Vagina (tissue), 2 donors: ENCODE measurements at places on chromosomes 2 and 18. TPM values are rescaled to one million over a fixed set of nuclear protein-coding genes. Genes with fewer than 3 reads are reported as not detected.
A peak's percentile ranks its signal among the peaks of the same experiment; 100 is the strongest.

DNA sequence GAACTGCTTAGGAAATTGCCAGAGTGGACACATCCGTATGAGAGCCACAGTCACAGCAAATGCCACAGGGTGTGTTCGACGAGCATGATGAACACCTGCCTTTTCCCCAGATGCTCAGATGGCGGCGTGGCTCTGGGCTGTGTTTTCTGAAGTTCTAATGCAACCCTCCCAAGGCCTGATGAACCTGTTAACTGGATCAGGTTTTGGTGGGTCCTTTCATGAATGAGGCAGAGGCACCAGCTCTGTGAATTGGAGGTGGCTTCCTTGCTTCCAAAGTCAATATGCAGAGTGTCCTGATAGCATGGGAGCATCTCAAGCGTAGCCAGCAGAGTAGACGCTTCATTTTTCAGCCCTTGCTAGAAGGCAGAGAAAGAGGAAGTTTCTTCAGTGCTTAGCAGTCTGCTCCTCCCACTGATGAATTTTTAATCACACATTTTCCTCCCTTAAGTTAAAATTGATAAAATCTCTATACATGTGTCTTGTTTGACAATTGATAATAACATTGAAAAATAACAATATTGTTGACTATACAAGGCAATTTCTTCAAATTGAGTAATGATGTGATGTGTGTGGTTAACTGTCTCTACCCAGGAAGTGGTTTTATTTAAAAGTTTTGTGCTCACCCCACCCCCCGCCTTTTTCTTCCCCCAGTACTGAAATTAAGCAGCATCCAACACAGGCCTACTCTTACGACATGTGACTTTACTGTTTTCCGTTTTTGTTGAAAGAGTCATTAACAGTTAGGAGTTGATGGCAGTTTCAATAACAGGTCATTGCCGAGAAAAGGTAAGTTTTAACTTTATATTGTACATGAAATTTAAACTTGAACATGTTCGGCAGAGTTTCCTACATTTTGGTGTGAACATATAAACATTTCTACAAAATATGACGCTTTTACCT lies at the start of gene ARHGAP15:
Gene ARHGAP15 (plus strand): TSS at position 739 of the 900 bp plus-strand sequence.
- peak within 1 kb of the TSS; percentile 18 for H3K27ac ChIP-seq
- H3K27me3 ChIP-seq: no peaks in the 10 kb centered on the region
- DNase-seq: no peak
- H3K4me1 ChIP-seq: no peaks in the 10 kb centered on the region
- H3K36me3 ChIP-seq: no peaks in the 10 kb centered on the region

GRCh38 chr2:131043199-131044074 lies 49.8 kb downstream of the FAM168B start:
- H3K4me1 ChIP-seq: no peaks in the 10 kb centered on the region
- H3K27me3 ChIP-seq: no peaks in the 10 kb centered on the region
- H3K4me3 ChIP-seq: no peak overlapping the region
- H3K27ac ChIP-seq: no peak overlapping the region
- H3K36me3 ChIP-seq: no peaks in the 10 kb centered on the region
- DNase-seq: no peak

DNA sequence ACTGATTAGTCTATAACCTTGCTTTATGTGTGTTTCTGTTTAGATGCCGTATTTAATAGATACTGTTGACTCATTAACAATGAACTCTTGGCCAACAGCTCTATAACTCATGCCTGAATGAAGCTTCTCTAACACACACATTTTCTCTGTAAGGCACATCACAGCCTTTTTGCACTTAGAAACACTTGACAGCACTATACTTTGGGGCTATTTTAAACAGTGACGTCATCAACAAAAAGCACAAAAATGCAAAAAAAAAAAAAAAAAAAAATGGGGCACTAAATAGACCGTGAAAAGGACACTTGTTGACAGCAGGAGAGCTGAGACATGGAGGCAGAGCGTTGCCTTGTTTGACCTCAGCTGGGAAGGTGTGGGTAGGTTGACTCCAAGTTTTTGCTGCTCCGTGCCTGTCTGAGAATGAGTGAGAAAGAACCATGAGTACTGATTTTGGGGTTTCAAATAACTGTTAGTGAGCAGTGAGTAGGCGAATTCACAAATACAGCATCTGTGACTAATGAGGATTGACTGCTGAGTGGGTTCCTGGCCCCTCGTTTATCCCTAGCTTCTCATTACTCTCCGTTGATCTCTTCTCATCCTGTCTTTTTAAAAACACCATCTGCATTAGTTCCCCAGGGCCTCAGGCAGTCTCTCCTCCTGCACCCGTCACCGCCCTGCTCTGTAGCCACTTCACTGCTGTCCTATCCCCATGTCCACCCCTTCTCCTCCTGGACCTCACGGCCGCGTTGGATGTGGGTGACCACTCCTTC lies 24.4 kb downstream of the SPP2 start:
- no peak for DNase-seq
- no peaks in the 10 kb centered on the region for H3K27me3 ChIP-seq
- H3K4me1 ChIP-seq: no peaks in the 10 kb centered on the region

GRCh38 chr2:194060269-194060668 lies 1596.8 kb upstream of the SLC39A10 start:
- DNase-seq: no peak
- no peaks in the 10 kb centered on the region for H3K27me3 ChIP-seq
- no peak overlapping the region for H3K27ac ChIP-seq
- no peak overlapping the region for H3K4me3 ChIP-seq

GRCh38 chr18:75142677-75143076 lies 66.3 kb downstream of the PTGR3 start:
- no peaks in the 10 kb centered on the region for H3K27me3 ChIP-seq
- peak; percentile 65 for DNase-seq
- no peak overlapping the region for H3K27ac ChIP-seq
- H3K4me1 ChIP-seq: no peaks in the 10 kb centered on the region
- no peaks in the 10 kb centered on the region for H3K36me3 ChIP-seq
- H3K4me3 ChIP-seq: no peak overlapping the region

DNA sequence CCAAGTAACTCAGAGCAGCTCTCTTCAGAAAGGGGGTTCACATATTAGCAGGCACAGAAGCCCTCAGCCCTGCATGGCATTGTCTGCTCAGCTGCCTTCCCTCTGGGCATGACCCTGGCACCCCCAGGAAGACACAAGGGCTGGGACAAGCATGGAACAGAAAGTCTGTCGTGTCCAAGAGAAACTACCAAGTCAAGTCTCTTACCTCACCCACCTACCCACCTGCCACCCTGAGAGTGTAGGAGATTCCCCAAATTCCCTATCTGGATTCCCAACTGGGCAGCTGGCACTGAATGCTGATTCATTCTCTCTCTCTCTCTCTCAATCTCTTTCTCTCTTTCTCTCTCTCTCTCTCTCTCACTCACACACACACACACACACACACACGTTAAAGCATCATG lies 21.6 kb downstream of the SMAD7 start:
- no peaks in the 10 kb centered on the region for H3K27me3 ChIP-seq
- DNase-seq: no peak
- H3K36me3 ChIP-seq: no peaks in the 10 kb centered on the region
- peaks cover 97% of the 10 kb centered on the region for H3K4me1 ChIP-seq

- DNase-seq: no peak
- H3K36me3 ChIP-seq: no peaks in the 10 kb centered on the region
- H3K27me3 ChIP-seq: no peaks in the 10 kb centered on the region
- no peak overlapping the region for H3K27ac ChIP-seq
- H3K4me3 ChIP-seq: no peak overlapping the region
- H3K4me1 ChIP-seq: no peaks in the 10 kb centered on the region
These were observed 67.3 kb downstream of the SNORC start for GRCh38 chr2:232937278-232937906.

- H3K4me1 ChIP-seq: peaks cover 32% of the 10 kb centered on the region
- peak overlapping the region; percentile 46 for H3K4me3 ChIP-seq
- no peaks in the 10 kb centered on the region for H3K36me3 ChIP-seq
- peak overlapping the region; percentile 65 for H3K27ac ChIP-seq
- DNase-seq: no peak
These were observed 1.1 kb upstream of the ASAP2 start for GRCh38 chr2:9205486-9205885.

- H3K4me1 ChIP-seq: peaks cover 9% of the 10 kb centered on the region
- no peaks in the 10 kb centered on the region for H3K27me3 ChIP-seq
- no peak overlapping the region for H3K4me3 ChIP-seq
- DNase-seq: no peak
- H3K36me3 ChIP-seq: no peaks in the 10 kb centered on the region
These were observed 163.9 kb upstream of the ID2 start for GRCh38 chr2:8517850-8518498.

DNA sequence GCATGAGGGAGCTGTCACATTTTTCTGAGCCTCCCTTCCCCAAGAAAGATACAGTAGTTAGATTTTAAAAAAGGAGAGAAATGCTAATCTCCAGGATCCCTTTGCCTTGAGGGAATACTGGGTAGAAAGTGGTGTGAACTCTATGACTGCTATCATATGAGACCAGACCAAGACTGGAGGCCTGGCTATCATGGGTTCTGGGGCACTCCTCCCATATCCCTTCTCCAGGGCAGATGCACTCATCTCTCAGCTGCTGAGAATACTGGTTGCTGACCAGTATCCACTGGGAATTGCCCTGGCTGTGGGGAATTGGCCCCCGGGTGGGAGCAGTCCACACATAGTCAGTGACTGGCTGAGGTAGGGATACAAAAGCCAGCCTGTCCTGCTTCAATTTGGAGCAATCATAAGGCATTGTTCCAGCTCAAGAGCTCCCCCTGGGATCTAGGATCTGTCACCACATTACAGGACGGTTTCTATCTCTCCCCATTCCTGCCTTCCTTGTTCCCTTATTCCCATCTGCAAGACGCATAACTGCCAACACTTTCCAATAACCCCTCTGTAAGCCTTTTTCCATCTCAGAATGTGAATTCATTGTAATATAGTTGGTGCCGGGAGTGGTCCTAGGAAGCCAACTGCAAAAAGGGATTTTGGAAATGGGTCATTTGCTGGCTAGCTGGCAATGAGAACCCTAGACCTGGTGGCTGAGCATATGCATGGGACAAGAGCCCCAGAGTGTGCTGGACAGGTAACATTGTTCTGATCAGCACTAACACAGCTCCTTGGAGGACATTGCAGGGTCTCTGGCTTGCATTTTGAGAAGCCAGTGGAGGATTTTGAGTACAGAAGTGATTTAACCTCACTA lies 35.4 kb upstream of the REEP1 start:
- H3K27me3 ChIP-seq: no peaks in the 10 kb centered on the region
- H3K4me3 ChIP-seq: no peak overlapping the region
- H3K27ac ChIP-seq: no peak overlapping the region
- DNase-seq: no peak
- peaks cover 6% of the 10 kb centered on the region for H3K4me1 ChIP-seq

DNA sequence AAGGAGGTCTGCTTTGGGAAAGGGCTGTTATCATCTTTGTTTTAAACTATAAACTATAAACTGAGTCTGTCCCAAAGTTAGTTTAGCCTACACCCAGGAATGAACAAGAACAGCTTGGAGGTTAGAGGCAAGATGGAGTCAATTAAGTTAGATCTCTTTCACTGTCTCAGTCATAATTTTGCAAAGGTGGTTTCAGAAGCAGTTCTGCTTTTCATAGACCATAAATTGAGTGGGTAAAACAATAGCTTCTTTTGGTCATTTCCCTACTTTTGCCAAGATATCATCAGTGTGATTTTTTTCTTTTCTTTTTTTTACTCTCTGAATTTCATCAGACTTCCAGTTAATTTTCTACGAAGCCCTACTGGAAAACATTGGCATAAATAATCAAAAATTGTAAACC lies 117.0 kb downstream of the AP1S3 start:
- H3K36me3 ChIP-seq: no peaks in the 10 kb centered on the region
- H3K27ac ChIP-seq: no peak overlapping the region
- no peak for DNase-seq
- H3K4me3 ChIP-seq: no peak overlapping the region
- H3K27me3 ChIP-seq: no peaks in the 10 kb centered on the region

GRCh38 chr2:45729753-45730512 lies 78.5 kb downstream of the PRKCE start:
- H3K27ac ChIP-seq: no peak overlapping the region
- no peaks in the 10 kb centered on the region for H3K36me3 ChIP-seq
- H3K4me3 ChIP-seq: no peak overlapping the region
- no peak for DNase-seq
- H3K27me3 ChIP-seq: no peaks in the 10 kb centered on the region
- no peaks in the 10 kb centered on the region for H3K4me1 ChIP-seq

- no peak for DNase-seq
- no peak overlapping the region for H3K27ac ChIP-seq
- no peaks in the 10 kb centered on the region for H3K4me1 ChIP-seq
- no peaks in the 10 kb centered on the region for H3K27me3 ChIP-seq
- H3K36me3 ChIP-seq: no peaks in the 10 kb centered on the region
These were observed 601.7 kb downstream of the ARHGAP15 start for GRCh38 chr2:143730953-143731260.

GRCh38 chr18:13286456-13287125 lies 68.0 kb downstream of the LDLRAD4 start:
- no peaks in the 10 kb centered on the region for H3K36me3 ChIP-seq
- no peak overlapping the region for H3K4me3 ChIP-seq
- H3K4me1 ChIP-seq: peaks cover 15% of the 10 kb centered on the region
- H3K27me3 ChIP-seq: no peaks in the 10 kb centered on the region

- H3K36me3 ChIP-seq: no peaks in the 10 kb centered on the region
- no peaks in the 10 kb centered on the region for H3K27me3 ChIP-seq
- no peaks in the 10 kb centered on the region for H3K4me1 ChIP-seq
These were observed 15.2 kb upstream of the CXCR4 start for GRCh38 chr2:136133176-136133575.

- H3K4me1 ChIP-seq: peaks cover 2% of the 10 kb centered on the region
- H3K27ac ChIP-seq: no peak overlapping the region
- H3K36me3 ChIP-seq: no peaks in the 10 kb centered on the region
- no peaks in the 10 kb centered on the region for H3K27me3 ChIP-seq
- H3K4me3 ChIP-seq: no peak overlapping the region
These were observed 51.0 kb upstream of the CYP26B1 start for GRCh38 chr2:72198532-72199241.

- DNase-seq: no peak
- no peaks in the 10 kb centered on the region for H3K27me3 ChIP-seq
- no peak overlapping the region for H3K27ac ChIP-seq
These were observed 140.9 kb downstream of the DTNB start for GRCh38 chr2:25532521-25532920.

DNA sequence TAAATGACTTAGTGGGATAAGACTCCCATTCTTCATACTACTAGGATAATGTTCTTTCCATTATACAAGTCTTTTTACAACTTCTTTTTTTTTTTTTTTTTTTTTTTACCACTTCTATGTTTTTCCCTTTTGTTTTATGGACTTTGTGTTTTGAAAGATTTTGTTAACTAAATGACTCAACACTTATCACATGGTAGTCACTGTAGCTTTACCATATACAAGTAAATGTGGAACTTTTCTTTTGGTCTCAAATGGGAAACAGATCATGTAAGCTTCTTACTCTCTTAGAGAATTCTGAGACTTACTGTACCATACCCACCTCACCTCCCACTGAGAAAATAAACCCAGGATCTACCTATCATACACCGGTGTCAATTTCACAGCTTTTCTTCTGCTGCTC lies 590.3 kb upstream of the CDH2 start:
- no peak overlapping the region for H3K27ac ChIP-seq
- H3K36me3 ChIP-seq: no peaks in the 10 kb centered on the region
- DNase-seq: no peak
- no peaks in the 10 kb centered on the region for H3K4me1 ChIP-seq
- no peak overlapping the region for H3K4me3 ChIP-seq

The INPP5D gene
- 33.4 TPM for total RNA-seq

The CFAP53 gene
- total RNA-seq: not detected

The SDC1 gene
- 184 TPM for total RNA-seq

The PFN4 gene
- total RNA-seq: not detected

The ITPRIPL1 gene
- 1.5 TPM for total RNA-seq

The CFC1 gene
- total RNA-seq: not detected

The PSMA8 gene
- total RNA-seq: not detected

The POTEJ gene
- total RNA-seq: not detected
